ENCODE measurements at places on chromosomes 16 and 17. TPM values are rescaled to one million over a fixed set of nuclear protein-coding genes. Genes with fewer than 3 reads are reported as not detected.

The TBKBP1 gene
- total RNA-seq: 15.1 TPM

The HOXB5 gene
- total RNA-seq: not detected

The TLCD3B gene
- total RNA-seq: 26.9 TPM

The GFOD2 gene
- total RNA-seq: 33.2 TPM

The PNMT gene
- total RNA-seq: 5.6 TPM

The WSCD1 gene
- total RNA-seq: 47.4 TPM

The SECTM1 gene
- total RNA-seq: 0.57 TPM

The PRSS8 gene
- 87.7 TPM for total RNA-seq

The CDRT15L2 gene
- not detected for total RNA-seq

The CHRNB1 gene
- total RNA-seq: 13.8 TPM

The SRCIN1 gene
- total RNA-seq: 3.8 TPM

The TOM1L1 gene
- total RNA-seq: 57.1 TPM

The CALCOCO2 gene
- total RNA-seq: 31.8 TPM

The KLHL10 gene
- 0.19 TPM for total RNA-seq

The NKD1 gene
- total RNA-seq: 4.5 TPM

The ABCA6 gene
- not detected for total RNA-seq

The CCNF gene
- total RNA-seq: 55.9 TPM

The CHP2 gene
- total RNA-seq: 1.7 TPM

The AOC3 gene
- total RNA-seq: 2.1 TPM

The TBC1D3G gene
- total RNA-seq: not detected

The CLDN9 gene
- total RNA-seq: 0.60 TPM

The COPZ2 gene
- not detected for total RNA-seq

The RMI2 gene
- total RNA-seq: 96.0 TPM

The PERCC1 gene
- total RNA-seq: not detected

The KRT39 gene
- total RNA-seq: not detected

The SLFN13 gene
- total RNA-seq: 27.5 TPM

The UNC45B gene
- total RNA-seq: 0.15 TPM

The AATK gene
- 3.2 TPM for total RNA-seq

The TLCD3A gene
- total RNA-seq: 23.8 TPM

The LYZL6 gene
- total RNA-seq: not detected

The HOXB4 gene
- not detected for total RNA-seq

The EEF2K gene
- 30.2 TPM for total RNA-seq

The ASPA gene
- total RNA-seq: not detected

The OGFOD3 gene
- 21.8 TPM for total RNA-seq

The RPAIN gene
- 59.6 TPM for total RNA-seq

The NACA2 gene
- total RNA-seq: not detected

The C17orf50 gene
- total RNA-seq: not detected

The MLKL gene
- total RNA-seq: 1.6 TPM

The MLST8 gene
- total RNA-seq: 69.6 TPM

The PRR14 gene
- total RNA-seq: 16.1 TPM

The SULT1A2 gene
- total RNA-seq: 0.35 TPM

The FBXL16 gene
- 10.3 TPM for total RNA-seq

The ENGASE gene
- total RNA-seq: 30.6 TPM

The DCTPP1 gene
- 90.4 TPM for total RNA-seq

The MFSD6L gene
- 2.6 TPM for total RNA-seq
